ENCODE measurements at places on chromosomes 2 and 18. TPM values are rescaled to one million over a fixed set of nuclear protein-coding genes. Genes with fewer than 3 reads are reported as not detected.

The DYSF gene
- 37.0 TPM for total RNA-seq

The MROH2A gene
- not detected for total RNA-seq

The MEP1B gene
- not detected for total RNA-seq

The GRHL1 gene
- 1.1 TPM for total RNA-seq

All from mesangial cell (primary cell).